SJSA1 (cell line): ENCODE measurements at places on chromosomes 1 and 21. TPM values are rescaled to one million over a fixed set of nuclear protein-coding genes. Genes with fewer than 3 reads are reported as not detected.

Gene RXFP4
- not detected in 2 replicates for total RNA-seq

Gene CLCA1
- total RNA-seq = not detected in 2 replicates

Gene AUNIP
- total RNA-seq = 5.9 and 9.5 TPM in 2 replicates

Gene GBP6
- total RNA-seq = not detected in 2 replicates

Gene ADAMTSL4
- total RNA-seq = 0.42 TPM in 1 of 2 replicates, not detected in the other

Gene FMO5
- 1.1 and 1.5 TPM in 2 replicates for total RNA-seq

Gene ENO1
- 2,197 and 2,590 TPM in 2 replicates for total RNA-seq

Gene FHAD1
- total RNA-seq = 0.19 and 0.47 TPM in 2 replicates

Gene TCEANC2
- total RNA-seq = 1.5 and 2.9 TPM in 2 replicates

Gene SPRR2F
- total RNA-seq = not detected in 2 replicates

Gene CYP2J2
- total RNA-seq = not detected in 2 replicates
